ENCODE measurements at places on chromosomes 16 and 17.

DNA sequence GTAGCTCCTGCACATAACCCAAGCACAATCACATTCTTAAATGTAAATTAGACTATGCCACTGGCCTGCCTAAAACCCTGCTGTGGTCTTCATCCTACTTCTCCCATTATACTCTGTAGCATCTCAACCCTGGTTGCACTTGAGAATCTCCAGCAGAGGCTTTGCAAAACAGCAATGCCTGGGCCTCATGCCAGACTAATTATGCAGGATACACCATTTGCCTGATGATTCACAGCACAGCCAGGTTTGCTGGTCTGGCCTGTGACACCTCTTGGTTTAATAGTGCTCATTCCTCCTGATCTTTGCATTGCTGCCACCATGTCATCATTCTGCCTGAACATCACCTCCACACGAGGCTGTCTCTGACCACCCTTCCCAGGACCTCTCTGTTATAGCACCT is 491.9 kb upstream of the TOM1L1 start:
- DNase-seq: no peak

DNA sequence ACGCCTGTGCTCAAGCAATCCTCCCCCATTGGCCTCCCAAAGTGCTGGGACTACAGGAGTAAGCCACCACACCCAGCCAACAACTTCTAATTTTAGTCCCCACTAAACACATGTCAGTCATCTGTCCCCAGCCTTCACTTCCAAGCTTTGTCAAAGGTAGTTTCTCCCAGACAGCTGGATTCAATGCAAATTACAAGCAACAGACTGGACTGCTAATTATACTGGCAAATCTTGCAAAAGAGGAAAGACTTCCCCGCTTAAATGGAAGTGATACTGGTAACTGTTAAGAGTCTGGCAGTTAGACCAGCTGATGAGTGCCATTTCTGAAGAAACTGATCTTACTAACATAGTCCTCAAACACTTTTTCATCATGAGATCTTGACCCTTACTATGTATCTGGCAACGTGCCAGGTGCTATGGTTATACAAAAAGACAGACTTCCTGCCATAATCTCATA is 8.2 kb upstream of the GGA2 start:
- DNase-seq: no peak

DNA sequence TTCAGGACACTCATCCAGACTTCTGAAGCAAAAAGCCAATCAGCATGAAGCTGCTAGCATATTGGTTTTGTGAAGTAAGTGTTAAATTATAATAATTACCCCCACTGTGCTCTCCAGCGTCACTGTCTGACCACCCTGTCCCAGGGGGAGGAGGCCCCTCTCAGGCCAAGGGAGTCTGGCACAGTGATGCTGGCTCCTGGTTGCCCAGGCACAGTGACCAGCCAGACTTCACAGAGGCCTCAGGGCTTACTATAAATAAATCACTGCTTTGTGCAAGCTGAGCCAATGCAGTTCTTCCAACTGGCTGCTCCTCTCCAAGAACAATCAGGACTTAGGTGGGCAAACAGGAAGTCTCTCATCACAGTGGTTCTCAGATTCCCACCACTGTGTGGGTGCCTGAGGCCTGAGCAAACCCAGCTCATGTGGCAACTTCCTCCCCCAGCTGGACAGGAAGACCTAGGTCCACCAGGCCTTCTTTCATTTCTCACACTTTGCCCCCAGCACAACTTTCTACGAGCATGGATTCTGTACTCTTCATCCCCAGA is 1.7 kb upstream of the DBNDD1 start:
- peak; percentile 67 for DNase-seq

DNA sequence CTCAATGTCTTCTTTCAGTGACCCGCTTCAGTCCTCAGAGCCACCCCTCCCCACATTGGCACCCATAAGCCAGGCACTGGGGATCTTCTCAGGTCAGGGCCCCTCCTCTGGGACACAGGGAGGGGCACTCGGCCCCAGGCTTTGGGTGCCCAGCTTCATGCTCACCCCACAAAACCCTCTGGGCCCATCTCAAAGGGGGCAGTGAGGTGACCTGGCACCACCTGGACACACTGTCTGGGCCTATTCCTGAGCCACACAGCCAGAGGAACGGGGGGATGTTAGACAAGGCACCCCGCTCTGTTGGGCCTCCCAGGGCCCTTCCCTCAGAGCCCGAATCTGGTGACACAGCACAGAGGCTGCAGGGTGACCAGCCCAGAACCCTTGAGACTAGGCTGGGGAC is 36.1 kb downstream of the TNFRSF13B start:
- DNase-seq: no peak

DNA sequence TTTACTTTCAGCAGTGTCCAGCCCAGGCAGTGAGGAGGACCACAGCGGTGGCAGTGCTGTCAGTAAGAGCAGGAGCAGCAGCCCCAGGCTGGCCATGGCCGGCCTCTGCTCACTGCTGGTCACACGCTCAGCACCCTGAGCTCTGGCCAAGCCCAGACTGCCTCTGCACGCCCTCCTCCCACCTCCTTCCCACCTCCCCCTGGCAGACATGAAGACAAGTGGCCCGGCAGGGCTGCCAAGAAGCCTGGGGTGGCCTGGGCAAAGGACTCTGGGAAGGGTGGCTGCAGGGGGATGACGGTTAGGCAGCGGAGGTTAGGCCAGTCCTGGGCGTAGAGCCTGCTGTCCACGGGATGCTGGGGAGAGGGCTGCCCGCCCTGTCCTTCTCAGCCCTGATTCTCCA is at the start of gene C16orf89:
TSS of gene C16orf89 (minus strand) at position 144 of the 400 bp plus-strand sequence. CDS start at position 96, 48 bp downstream.
- no peak for DNase-seq

DNA sequence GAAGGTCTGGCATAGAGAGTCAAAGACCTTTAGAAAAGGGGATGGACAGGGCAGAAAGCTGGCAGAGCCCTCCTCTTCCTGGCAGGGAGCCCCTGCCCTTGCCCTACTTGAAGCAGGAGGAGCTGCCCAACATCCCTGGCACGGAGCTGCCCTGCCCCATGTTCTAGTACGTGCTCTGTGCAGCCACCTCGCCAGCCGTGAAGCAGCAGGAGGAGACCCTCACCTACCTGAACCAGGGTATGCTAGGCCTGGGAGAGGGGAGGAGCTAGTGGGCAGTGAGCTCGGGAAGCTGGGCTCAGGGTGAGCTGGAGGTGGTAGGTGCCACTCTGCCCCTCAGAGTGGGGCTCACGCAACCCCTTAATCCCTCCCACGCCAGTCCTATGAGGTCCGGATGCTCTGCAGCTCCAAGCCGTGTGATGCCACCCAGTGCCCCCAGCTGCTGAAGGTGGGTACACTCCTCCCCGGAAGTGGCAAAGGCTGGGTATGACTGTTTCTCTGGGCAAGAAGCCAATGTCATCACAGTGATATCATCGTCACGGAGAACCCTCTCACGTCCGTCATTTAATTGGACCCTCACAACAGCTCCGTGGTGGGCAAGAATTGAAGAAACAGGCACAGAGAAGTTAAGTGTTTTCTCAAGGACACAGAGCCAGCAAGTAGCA is 12.7 kb upstream of the STAC2 start:
- DNase-seq: no peak

DNA sequence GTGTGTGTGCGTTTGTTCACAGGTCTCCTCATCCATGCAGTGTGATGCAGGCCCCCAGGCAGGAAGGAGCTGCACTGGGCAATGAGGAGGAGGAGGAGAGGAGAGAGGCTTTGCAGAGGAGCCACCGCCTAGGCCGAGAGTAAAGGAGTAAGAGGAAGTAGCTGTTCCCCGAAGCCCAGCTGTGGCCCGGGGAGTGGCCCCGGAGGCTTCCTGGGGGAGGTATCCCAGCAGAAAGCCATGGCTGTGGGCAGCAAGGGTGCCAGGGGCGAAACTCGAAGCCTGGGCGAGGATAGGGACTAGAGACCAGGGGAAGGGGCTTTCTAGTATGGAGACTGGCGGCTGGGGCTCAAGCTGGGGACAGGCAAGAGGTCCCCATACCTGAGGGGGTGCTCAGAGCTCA is 12.2 kb downstream of the C16orf95 start:
- no peak for DNase-seq

DNA sequence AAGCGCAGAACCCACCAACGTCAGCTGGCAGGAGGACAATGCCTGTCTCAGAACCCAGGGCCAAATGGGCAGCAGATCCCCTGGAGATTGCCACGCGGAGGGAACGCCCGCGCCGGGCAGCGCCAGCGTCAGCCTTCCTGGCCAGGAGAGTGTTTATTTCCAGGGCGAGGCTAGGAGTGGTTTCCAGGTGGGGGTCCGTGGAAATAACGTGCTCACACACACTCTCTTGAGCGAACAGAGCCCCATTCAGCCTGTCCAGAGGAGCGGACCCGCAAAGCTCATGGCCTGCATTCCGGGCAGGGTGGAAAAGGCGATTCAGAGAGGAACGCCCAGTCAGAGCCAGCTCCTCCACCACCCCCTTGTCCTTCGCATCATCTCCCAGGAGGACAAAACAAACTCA is 40.3 kb downstream of the SDK2 start:
- no peak for DNase-seq

- DNase-seq: no peak
Observed at GRCh38 chr16:14496786-14497185, 133.3 kb downstream of the PARN start.

- DNase-seq: no peak
Observed at GRCh38 chr16:83609178-83609577, 198.6 kb upstream of the HSBP1 start.

DNA sequence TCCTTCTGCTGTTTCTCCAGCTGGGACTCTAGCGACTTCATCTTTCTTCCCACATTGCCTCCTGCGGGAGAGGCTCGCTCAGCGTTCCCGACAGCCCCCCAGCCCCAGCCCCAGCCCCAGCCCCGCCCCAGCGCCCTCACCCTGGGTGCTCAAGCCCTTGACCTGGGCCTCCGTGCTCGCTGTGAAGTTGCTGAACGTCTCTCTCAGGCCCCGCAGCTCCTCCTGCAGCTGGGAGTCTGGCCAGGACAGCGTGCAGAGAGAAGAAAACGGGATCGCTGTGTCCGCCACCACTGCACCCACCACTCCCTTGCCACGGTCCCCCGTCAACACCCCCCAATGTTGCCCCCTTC is 2.4 kb downstream of the ASGR1 start:
- DNase-seq: no peak

GRCh38 chr16:82801361-82801760 is 174.6 kb downstream of the CDH13 start:
- DNase-seq: no peak

- DNase-seq: peak; percentile 45
Observed at GRCh38 chr17:1365445-1366039, 34.5 kb downstream of the YWHAE start.

Measured in BE2C (cell line).